ENCODE measurements at places on chromosomes 4 and X.

- no peak for DNase-seq
Observed at GRCh38 chr4:107034996-107035818, 906 bp downstream of the DKK2 start.

DNA sequence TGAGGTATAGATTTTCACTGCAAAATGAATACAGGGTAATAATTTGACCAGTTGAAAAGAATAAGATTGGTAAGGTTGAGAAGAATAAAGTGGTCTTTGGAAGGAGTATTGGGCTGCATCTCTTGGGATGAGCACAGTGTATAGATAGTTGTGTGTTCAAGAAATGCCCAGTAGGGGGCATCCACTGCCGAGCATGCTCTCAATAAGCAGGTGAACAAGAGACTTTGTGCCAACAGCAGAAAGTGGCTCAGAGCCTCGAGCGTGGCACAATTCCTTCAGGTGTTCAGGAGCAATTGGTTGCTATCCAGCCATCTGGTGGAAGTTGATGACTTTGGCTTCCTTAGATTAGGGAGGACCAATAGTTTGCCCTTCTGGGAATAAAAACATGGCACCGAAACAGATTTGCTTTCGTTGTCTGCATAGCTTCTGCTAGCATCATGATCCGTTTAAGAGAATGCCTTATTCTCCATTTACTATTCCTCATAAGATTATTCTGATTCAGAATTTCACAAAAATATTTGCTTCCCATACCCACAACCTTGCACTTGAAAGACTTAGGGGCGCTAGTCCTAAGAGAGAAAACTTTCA lies 258.1 kb upstream of the NEIL3 start:
- no peak for DNase-seq

DNA sequence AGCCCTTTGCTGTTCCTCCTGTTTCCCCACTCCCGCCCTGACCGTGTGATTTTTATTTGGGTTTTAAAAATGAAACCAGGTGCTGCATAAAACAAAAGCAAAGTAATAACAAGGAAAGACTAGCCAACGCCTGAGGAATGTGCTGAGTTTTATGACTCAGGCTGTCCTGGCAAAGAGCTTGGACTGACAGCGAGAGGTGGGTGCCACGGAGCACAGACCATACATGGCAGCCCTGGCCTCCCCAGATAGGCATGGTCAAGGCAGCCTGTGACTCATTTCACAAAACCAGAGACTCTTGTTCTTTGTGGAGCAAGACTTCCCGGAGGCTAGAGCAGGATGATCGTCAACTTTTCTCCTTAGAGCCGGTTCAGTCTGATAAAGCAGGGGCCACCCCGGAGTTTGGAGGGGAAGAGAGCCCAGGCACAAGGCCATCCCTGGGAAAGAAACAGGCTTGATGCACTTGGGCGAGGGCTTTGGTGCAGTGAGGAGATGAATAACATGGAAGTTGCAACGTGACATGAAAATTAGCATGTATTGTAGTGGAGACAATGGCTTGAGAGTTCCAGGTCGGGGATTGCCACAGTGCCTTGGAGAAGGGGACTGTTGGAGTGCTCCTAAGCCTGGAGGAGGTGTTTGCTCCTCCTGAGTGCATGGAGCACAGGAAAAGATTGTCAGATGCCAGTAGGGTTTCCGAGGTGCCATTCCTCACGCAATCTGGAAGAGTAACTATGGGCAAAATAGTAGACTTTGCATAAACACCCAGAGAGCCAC lies 54.8 kb downstream of the C4orf51 start:
- DNase-seq: no peak

DNA sequence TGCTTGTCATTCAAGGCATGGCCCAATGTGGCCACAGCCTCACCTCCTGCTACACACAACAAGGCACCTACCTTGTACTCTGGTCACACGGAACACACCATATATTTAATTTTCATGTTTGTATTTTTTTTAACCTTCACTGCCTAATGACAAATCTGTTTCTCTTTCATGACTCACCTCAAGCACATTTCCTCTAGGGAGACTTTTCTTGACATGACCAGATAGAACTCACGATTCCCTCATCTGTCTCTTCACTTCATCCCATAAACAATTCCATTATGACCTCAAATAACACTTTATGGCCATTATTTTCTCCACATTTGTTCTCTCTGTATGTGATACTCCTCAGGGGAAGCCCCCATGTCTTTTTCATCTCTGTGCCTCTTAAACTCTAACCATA lies 11.1 kb downstream of the DRP2 start:
- no peak for DNase-seq

DNA sequence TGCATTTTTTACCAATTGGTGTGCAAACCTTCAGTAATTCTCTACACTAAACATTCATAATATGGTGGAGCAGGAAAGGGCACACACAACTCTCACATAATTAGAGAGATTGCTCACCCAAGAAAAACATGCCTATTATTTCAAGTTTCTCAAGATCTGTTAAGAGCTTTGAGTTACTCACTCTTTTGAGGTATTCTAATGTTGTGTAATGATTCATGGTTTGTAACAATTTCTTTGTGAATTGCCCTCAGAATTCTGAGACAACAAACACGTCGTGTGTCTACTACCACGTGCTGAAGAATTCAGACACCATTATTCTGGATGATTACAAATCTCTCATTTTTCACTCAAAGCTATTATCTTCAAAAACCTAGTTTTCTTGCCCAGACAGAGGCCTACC lies 82.8 kb downstream of the PDGFC start:
- DNase-seq: no peak

GRCh38 chr4:179692222-179692621 lies 2250.0 kb upstream of the AGA start:
- DNase-seq: no peak

DNA sequence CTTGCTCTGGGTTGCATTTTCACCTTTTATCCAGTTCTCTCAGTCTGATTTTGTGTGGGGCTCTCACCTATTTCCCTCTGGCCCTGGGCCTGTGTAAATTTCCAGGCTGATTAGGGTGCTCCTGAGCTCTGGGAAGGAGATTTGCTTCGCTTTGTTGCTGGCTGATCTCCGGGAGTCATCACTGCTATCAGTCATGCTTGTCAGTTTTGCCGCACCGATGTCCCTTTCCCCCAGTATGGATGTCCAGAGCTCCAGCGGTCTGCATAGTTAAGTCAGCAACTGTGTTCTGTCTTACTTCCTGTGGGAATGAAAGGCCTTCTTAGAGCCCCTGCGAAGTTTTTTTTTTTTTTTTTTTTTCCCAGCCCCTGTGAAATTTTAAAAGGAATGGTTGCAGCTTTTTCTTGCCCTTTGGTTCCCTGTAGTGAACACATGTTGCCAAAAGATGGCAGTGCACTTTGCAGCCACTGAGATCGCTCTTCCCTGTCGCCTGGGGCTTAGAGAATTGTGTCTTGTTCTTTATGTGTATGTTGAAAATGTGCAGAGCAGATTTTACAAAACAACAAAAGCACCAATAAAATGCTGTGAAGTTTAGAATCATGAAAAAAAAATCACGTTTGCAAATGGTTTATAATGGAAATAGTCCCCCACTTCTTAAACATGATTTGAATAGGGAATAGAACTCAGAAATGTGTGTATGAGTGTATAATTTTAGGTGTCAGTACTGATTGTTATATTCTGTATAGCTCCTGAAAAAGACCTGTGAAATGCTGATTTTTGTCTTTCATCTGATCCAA lies 109.1 kb upstream of the SLC4A4 start:
- DNase-seq: no peak

DNA sequence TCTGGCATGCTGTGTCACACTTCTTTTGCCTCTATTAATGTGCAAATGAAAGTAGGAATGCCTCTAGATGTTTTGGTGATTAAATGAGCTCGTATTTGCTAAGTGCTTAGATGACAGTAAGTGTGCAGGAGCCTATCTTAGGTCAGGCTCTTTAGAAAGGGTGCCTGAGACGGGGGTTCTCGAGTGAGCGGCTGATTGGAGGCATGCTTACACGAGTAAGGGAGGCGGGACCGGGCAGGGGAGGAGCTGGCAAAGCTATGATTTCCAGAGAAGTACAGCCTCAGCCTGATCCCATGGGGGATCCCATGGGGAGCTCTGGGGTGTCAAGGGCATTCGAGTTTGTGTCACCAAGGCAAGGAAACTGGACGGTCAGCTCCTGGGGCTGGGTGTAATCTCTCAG lies 44.8 kb downstream of the CLDN34 start:
- DNase-seq: no peak

DNA sequence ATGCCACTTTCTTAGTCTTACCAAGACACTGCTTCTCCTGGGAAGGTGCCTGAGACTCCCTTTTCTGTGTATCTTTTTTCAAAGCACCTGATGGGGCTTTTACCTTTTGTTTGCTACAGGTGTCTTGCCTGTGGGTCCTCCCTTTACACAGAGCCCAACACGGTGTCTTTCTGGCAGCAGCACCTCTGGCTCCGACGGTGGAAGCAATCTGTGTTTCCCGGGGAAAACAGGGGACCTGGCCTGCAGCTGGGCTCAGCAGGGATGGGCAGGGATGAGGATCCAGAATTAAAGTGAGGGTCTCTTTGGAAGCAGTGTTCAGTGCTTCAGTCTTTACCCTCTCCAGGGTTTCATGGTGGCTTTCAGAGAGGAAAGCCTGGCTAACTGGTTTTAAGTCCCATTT lies 11.3 kb downstream of the POU4F2 start:
- no peak for DNase-seq

DNA sequence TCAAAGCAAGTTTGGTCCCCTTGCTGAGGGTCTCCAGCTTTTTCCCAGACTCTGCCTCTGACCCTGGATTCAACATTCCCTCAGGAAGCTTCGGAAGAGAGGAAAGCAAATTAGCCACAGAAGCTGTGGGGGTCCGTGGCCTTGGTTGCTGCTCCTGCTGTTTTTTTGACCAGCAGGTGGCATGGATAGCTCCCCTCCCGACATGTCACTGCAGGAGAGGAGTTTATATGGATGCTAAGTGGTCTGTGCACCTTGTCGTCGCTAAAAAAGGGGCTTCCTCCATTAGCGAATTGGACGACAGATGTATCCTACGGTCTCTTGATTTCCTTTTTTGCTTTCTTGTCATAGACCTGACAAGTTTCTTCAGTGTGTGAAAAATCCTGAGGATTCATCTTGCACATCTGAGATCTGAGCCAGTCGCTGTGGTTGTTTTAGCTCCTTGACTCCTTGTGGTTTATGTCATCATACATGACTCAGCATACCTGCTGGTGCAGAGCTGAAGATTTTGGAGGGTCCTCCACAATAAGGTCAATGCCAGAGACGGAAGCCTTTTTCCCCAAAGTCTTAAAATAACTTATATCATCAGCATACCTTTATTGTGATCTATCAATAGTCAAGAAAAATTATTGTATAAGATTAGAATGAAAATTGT lies 70.2 kb downstream of the CD38 start:
- DNase-seq: no peak

All from stimulated activated CD4-positive, alpha-beta T cell treated with anti-CD3 and anti-CD28 coated beads, TNF-alpha, amount 100 ng/mL, for 48 hours (primary cell).